ENCODE measurements at places on chromosomes 6 and 20.

GRCh38 chr6:130708338-130708737 lies 118.9 kb upstream of the SMLR1 start:
- DNase-seq, result no peak

GRCh38 chr20:50226093-50226974 lies 35.7 kb downstream of the CEBPB start:
- no peak for DNase-seq

DNA sequence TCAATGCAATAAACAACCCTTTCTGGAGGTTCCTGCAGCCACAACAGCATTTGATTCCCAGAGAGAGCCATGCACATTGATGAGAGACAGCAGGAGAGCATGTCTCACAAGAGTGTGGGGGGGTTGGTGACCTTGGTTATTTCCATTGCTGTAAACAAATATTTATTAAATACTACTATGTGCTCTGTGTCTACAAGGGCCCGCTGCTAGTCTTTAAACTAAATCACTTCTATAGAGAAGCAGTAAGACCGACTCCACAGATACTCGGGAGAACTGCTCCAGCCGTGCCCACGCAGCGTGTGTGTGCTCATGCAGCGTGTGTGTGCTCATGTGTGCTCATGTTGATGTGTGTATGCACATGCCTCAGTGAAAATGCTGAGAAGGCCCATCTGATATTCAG lies 82.7 kb upstream of the TRAF3IP2 start:
- no peak for DNase-seq

GRCh38 chr6:82178077-82178758 lies 69.3 kb downstream of the IBTK start:
- no peak for DNase-seq

- DNase-seq, result no peak
These were observed 9.2 kb upstream of the BNIP5 start for GRCh38 chr6:36345681-36346466.

DNA sequence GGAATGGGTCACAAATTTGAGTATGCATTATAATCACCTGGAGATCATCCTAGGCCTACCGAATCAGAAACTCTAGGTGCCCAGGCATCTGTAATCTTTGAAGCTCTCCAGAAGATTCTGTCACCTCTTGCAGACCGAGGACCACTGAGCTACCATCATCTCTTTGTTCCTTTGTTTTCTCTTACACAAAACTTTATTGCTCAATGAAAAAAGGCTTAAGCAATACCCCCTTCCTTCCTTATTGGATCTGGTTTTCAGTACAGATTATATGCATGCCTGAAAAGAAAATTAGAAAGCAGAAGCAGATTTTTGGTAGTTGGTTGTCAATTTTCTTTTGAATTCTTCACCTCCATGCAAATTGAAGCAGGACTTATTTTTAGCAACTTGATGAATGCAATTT lies 31.3 kb downstream of the STX11 start:
- DNase-seq, result no peak

GRCh38 chr6:149362289-149362688 lies 37.8 kb upstream of the SUMO4 start:
- no peak for DNase-seq

- DNase-seq, result no peak
These were observed 241.9 kb downstream of the SAMD5 start for GRCh38 chr6:147750413-147750812.

- DNase-seq, result no peak
These were observed 22.1 kb downstream of the TRAM2 start for GRCh38 chr6:52554684-52555280.

DNA sequence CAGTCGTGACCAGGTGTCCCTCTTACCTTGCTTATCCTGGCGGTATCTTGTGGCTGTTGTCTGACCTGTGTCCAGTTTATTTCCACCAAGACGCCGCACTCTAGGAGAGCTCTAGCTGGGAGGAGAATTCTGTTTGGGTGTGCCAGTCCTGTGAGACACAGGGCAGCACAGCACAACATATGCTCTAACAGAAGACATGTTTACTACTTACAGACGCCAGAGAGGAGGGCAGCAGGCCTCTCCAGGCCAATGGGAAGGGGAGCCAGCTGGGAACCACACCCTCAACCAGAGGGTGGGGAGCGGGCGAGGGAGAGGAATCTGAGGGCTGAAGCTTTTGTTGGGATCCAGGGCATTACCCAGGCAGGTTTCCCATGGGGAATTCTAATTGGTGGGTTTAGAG lies 25.2 kb upstream of the FERMT1 start:
- no peak for DNase-seq

- peak; percentile 44 for DNase-seq
These were observed 176.7 kb downstream of the BMP7 start for GRCh38 chr20:57089699-57090144.

DNA sequence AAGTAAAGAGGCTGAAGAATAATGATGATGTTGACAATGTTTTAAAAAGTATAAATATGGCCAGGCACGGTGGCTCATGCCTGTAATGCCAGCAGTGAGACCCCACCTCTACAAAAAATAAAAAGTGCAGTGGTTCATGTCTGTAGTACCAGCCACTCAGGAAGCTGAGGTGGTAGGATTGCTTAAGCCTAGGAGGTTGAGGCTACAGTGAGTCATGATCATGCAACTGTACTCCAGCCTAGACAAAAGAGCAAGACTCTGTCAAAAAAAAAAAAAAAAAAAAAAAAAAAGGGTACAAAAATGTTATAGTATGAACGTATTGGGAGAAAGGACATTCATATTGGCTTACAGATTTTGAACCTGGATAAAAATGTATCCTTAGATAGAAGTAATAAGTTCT lies 543.1 kb upstream of the IRAK1BP1 start:
- DNase-seq, result no peak

- DNase-seq, result no peak
These were observed 21.8 kb downstream of the TGM2 start for GRCh38 chr20:38143238-38143645.

GRCh38 chr6:148824291-148824690 lies 77.5 kb downstream of the UST start:
- no peak for DNase-seq

GRCh38 chr20:1429143-1429728 lies 36.4 kb upstream of the FKBP1A start:
- DNase-seq, result no peak

GRCh38 chr6:4719491-4719890 lies 56.7 kb upstream of the CDYL start:
- no peak for DNase-seq

DNA sequence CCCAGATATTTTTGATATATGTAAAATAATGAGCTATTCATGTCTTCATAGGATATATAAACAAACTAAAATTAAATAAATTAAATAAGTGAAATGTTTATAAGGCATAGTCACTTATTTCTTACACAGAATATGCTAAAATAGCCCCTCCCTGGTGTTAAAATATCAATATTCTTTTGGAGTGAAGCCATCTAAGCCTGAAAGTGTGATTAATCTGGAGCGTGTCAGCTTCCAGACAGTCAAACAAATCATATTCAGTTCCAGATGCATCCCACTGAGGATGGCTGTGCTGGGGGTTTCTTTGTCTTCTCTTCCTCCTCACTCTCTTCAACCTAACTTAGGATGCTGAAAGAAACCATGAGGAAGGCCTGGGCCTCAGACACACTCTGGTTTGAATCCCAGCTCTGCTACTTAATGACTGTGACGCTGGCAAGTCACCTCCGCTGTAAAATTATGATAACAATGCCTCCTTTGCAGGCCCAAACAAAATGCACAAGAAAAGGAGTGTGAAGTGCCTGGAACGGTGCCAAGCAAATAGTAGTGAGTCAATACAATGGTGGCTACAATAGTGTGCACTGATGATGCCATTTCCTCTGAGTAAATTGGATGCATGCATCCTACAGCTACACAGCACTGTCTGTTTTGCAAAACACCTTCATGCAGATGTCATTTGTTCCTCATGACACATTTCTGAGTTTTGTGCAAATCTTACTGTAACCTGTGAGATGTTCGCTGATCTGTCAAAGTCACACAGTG lies 161.4 kb downstream of the FOXC1 start:
- DNase-seq, result no peak

GRCh38 chr6:125164696-125165095 lies 11.1 kb downstream of the TPD52L1 start:
- DNase-seq, result no peak

GRCh38 chr6:84921891-84922290 lies 157.5 kb upstream of the TBX18 start:
- no peak for DNase-seq

DNA sequence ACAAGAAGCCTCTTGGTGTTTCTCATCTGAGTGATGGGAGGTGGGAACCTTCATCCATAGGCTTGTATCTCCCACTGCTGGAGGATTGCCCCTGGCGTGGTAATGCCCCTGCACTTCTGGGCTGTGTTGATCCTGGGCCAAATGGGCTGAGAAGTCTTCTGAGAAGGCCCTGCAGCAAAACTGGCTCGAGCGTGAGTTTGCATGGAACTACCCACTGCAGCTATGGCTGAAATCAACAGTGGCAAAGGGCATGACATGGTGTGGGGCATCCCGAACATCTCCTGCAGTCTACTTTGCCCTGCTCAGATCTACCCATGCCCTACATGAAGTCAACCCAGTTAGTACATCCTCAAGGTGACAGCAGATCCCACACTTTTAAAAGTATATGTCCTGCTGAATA lies 130.6 kb downstream of the NRN1 start:
- DNase-seq, result no peak

DNA sequence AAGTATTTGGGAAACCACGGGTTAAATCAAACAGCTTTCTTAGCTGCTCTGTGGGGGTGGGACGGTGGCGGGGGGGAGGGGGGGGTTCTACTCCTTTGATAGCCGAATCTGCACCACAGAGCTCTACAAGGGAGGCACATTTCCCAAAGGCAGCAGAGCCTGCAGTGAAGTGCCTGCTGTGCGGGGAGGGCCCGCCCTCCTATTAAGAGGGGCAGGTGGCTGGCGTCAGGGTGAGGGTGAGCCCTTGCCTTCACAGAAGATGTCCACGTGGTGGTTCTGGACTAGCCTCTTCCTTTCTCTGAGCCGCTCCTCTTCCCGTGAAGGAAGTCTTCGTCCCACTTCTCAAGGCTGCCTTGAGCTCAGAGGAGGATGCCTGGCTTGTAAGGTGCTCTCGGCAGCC lies 174.9 kb upstream of the THBS2 start:
- no peak for DNase-seq

DNA sequence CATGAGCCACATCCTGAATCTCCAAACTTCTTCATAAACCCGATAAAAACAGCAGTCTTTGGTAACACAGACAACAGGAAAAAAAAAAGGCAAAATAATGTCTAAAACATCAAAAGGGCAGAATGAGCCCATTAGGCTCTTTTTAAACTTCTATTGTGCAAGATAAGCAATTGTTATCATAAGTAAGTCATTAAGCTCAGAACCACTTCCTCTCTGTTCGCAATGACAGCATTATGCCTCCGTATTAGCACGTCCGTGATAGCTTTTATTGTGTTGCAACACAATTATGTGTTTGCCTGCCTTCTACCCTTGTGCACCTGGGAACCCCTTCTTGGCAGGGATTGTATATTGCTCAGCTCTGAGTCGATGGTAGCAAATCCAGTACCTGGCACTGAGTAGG lies 147.1 kb downstream of the LRFN2 start:
- no peak for DNase-seq

DNA sequence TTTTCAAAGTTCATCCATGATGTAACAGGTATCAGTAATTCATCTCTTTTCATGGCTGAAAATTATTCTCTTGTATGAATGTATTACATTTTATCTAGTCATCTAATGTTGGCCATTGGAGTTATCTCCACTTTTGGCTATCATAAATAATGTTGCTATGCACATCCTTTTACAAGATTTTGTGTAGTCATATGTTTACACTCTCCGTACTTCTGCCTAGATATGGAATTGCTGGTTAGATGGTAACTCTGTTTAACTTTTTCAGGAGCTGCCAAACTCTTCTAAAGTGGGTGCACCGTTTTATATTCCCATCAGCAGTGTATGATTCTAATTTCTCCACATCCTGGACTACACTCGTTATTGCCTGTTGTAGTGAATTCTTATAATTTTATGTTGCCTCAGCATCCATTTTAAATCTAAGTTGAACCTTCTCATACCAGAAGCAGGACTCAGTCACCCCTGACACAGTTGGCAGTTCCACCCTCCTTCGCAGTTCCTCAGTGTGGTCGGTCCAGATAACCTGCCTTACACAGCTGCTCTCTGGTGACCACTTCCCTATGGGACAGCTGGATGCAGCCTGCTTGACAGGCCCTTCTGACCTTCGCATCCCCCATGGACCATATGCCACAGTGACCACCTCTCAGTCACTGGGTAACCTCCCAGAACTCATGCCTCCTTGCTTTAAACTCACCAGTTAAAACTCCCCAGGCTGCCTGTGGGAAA lies 33.9 kb downstream of the KIZ start:
- no peak for DNase-seq

DNA sequence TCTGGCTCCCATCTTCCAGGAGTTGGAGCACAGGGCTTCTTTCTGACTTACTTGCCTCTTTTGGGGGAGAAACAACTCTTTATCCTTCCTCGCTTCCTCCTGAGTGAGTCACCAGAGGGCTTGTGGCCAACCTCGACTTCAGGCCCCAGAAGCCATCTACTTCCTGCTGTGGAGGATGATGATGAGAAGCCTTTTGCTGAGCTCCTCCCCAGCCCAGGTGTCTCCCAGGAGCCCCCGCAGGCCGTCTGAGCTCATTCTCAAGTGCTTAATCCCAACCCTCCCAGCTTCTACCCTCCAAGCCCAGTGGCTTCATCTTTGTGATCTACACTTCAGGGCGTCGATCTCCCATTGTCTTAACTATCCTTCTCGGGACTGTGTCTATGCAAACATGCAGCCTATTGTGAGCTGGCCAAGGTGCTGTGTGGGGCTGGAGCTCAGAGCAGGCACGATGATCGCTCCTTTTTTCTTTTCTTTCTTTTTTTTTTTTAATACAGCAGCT lies 27.9 kb downstream of the SDCBP2 start:
- DNase-seq, result no peak

DNA sequence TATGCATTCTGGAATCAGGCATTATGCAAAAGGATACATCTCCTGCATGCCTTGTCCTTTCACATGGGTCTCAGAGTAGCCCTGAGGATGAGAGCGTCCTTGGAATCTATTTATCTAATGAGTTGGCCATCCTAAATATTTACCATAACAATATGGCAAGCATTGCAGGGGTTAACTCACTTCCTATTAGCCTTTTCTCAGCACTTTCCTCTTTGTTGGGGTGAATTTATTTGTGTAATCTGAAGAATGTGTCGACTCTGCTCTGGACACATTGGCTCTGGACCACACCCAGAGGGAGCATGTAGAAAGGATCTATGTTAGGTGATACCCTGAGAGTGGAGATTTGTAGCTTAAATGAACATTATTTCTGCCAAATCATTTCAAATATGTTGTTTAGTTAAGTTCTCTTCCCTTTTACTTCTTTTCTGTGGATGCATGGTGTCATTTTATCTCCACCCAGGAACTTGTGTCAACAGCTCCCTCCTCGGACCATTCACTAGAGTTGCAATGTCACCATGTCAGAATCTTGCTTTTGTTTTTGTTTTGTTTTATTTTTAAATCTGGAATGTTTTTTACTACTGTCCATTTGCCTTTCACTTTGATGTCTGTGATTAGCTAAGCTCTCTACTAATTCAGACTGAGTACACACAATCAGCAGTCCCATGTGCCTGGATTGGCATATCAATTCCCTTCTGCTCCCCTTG lies 757.0 kb upstream of the MMS22L start:
- DNase-seq, result no peak

All from B cell (primary cell).